Suppressor macrophage treated with lipopolysaccharide for 4 hours (primary cell): ENCODE measurements at places on chromosomes 1 and 21.

DNA sequence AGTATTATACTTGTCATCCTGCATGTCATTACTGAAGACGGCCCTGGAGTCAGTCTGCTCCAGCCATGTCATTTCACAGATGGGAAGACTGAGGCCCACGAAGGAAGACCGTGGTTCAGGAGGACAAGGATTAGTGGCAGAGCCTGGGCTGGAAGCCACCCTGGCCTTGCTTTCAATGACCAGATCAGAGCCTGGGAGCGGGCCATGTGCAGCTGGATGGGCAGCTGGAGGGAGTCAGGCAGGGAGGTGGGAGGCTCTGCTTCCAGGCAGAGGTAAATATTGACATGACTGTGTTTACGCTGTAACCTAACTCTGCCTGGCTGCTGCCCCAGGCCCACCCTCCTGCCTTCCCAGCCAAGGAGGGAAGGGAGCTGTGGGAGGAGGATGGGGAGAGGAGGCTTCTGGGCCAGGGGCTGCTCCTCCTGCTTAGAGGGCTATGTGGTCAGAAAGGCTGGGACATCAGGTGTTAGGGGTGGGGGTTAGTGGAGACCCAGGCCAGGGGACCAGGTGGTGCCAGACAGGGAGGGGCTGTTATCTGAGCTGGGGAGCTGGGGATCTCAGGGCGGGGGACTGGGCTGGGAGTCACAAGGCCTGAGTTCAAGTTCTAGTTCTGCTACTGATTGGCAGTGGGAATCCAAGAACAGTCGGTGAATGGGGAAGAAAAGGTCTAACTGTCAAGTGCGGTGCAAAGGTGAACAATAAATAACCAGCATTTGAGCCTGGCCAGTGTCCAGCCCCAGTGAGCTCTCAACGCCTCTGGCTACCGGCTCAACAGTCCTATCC, 48.5 kb upstream of the ECE1 start:
- no peak for DNase-seq

- DNase-seq: peak; percentile 74
Observed at GRCh38 chr1:154998818-154999570, 3.6 kb upstream of the ZBTB7B start.

GRCh38 chr1:165495858-165496205, 48.0 kb upstream of the LRRC52 start:
- DNase-seq: no peak

- no peak for DNase-seq
Observed at GRCh38 chr1:224113545-224113917, 380 bp upstream of the FBXO28 start.

- peak; percentile 98 for DNase-seq
Observed at GRCh38 chr1:31955917-31956736, 18.0 kb upstream of the PTP4A2 start.
